ENCODE measurements at places on chromosomes 5 and 9.

DNA sequence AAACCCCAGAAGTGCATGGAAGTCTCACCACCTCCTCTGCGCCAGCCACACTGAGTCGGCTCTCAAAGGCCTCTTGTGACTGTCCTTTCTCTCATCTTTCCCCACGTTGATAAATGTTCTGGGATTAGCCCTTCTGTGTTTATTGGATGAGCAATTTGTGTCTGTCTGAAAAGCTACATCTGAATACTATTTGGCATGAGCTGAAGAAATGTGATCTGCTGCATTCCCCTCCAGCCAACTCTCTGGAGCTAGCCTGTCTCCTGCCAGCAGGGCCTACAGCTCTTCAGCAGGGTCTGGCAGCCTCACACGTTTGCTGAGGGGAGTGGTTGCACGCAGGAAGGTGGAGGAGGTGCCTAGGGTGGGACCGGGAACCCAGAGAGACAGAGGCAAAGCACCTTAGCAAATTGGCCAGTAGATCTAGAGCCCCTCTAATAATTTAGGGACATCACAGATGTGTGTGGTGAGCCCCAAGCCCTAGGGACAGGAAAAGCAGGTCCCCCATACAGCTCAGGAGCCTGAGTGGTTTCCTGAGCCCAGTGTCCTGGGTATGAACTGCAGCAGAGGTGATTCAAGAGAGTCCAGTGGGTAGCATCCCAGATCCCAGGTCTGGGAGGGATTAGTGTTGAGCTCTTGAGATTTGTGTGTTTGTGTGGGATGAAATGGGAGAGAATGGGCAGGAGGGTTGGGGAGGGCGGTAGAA lies 20.5 kb upstream of the B4GALT1 start:
- no peak for DNase-seq

GRCh38 chr9:6086006-6086655 lies 70.7 kb upstream of the RANBP6 start:
- DNase-seq, result no peak

DNA sequence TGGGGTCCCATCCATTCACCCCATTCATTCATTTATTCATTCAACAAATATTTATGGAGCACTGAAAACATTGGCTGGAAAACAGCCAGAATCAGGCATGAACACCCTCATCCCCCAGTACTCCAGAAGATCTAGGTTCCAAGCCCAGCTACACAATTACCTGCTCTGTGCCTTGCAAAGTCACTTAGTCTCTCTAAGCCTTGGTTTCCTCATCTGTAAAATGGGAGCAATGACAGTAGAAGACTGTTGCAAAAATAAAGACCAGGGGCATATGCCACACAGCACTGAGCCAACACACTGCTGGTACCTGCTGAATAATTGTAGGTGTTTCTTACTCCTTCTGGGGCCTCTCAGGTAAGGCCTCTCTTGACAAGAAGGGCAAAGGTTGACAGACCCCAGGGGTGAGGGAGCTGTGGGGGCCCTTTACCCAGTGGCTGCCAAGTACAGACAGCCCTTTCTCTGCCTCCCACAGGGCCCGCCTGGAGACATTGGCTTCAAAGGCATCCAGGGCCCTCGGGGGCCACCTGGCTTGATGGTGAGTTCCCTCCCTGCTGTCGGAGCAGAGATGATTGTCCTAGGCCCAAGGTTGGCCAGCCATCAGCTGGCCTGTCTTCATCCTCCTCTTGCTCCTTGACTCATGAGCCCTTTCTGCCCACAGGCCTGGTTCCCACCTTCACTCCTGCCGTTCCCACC lies 22.6 kb upstream of the ORM1 start:
- DNase-seq, result no peak

GRCh38 chr9:6109986-6110385 lies 94.6 kb upstream of the RANBP6 start:
- DNase-seq, result no peak

DNA sequence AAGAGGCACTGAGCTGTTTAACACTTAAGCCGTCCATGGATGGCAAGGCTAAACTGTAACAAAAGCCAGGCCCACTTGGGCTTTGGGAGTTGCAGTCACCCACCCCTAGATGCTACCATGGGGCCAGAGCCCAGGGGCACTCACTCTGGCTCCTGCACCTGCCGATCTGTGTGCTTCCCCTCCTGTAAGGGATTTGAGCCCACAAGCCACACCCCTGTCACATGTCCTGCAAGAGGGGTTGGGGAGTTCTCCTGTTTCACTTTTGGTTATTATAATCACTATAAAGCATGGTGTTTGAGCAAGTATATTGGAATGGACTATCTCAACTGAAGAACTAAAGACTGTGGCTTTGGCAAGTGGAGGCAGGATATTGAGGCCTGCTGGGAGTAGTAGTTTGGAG lies 14.0 kb upstream of the GPR151 start:
- peak; percentile 43 for DNase-seq

DNA sequence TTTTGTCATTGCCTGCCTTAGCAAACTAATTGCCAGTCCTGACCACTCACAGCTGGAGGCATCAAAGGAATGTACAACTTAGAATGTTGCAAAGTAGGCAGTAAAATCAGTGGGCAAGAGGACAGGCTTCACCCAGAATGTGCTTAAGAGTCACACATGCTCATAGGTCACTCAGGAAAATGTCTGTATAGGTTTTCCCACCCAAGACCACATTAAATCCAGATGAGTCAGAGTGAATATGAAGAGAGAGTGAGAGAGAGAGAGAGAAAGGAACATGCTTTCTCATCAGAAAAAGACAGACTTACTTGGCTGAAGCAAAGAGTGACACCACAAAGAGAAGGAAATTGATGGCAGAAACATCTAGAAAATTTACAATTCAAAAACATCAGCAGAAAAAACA lies 37.9 kb downstream of the PLEKHG4B start:
- DNase-seq, result no peak

- peak; percentile 44 for DNase-seq
Measured at GRCh38 chr9:121399883-121400607, 30.0 kb upstream of the STOM start.

DNA sequence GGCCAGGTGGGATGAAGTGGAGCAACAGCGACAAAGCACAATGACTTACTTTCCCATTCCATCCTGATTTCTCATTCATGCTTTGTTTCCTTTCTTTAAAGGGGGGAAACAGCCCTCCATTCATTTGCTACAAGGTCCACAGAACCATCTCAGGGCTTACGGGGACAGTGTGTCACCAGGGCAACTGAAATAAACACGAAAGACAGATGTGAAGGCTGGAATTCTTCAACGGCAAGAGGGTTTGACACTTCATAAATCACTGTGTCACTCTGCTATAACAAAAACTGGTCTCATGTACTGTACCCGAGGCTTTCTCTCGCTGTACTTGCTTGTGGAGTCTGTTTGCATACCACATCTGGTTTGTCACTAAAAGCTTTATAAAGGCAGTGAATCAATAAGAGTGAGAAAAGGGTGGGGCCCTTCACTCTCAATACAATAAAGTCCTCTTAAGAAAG lies 150.8 kb downstream of the EFNA5 start:
- DNase-seq, result no peak

DNA sequence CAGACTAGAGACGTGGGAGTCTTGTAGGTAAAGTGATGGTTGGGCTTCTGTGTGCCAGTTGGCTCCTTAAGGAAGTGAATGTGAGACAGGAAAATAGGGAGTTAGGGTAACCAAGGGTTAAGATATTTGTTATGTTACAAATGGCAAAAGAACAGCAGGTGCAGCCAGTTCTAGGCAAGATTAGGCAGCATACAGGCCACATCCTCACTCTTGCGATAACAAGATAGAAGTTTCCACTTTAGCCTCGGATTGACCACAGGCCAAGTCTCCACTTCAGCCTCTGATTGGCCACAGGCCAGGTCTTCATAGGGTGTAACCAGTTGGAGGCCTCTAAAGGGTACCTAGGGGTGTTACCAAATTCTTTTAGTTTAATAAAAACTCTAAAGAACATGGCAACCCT lies 54.6 kb upstream of the ABCA1 start:
- DNase-seq, result no peak

DNA sequence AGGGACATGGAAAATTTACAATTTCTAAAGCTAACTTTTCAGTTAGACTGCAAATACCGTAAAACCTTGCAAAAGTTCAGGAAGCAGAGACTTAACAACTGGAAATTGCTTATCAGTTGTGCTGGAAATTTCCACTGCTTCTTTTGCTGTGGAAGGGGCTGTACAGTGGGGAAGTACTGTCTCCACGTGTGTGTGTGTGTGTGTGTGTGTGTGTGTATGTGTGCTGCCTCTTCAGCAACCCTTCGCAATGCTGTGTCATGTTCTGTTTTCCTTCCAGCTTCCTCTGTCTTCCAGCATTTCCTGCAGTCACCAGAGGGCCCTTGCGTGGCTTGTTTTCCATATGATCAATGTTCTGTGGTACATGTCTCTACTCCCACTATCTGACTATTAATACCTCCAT lies 87.5 kb upstream of the RANBP3L start:
- no peak for DNase-seq

GRCh38 chr9:130336885-130337284 lies 71.3 kb downstream of the HMCN2 start:
- DNase-seq, result no peak

- DNase-seq, result no peak
Measured at GRCh38 chr9:121939643-121940042, 153.5 kb downstream of the TTLL11 start.

DNA sequence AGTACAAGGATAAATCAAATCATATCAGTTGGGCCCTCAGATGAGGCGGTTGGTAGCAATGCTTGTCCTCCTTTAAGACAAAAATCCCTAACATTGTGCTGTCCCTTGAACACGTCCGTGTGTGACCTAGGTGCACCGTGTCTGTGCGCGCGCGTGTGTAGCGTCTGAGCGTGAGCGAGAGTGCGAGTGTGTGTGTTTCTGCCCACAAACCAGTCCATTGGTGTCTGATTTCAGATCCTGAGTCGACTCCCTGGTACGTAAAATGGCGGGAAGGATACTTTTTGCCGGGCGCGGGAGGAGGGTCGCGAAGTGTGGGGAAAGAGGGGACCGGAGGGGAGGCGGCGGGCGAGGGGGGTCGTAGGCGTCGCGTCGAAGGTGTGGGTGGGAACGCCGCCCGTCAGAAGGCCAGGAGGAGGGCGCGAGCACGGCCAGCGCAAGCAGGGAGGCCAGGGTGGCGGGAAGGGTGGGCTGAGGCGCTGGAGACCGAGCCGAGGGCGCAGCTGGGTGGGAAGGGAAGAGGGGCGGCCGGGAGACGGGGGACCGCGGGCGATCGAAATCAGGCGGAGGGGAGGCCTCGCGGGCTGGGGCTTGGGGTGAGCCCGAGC lies 8.9 kb downstream of the OTP start:
- peak; percentile 60 for DNase-seq

DNA sequence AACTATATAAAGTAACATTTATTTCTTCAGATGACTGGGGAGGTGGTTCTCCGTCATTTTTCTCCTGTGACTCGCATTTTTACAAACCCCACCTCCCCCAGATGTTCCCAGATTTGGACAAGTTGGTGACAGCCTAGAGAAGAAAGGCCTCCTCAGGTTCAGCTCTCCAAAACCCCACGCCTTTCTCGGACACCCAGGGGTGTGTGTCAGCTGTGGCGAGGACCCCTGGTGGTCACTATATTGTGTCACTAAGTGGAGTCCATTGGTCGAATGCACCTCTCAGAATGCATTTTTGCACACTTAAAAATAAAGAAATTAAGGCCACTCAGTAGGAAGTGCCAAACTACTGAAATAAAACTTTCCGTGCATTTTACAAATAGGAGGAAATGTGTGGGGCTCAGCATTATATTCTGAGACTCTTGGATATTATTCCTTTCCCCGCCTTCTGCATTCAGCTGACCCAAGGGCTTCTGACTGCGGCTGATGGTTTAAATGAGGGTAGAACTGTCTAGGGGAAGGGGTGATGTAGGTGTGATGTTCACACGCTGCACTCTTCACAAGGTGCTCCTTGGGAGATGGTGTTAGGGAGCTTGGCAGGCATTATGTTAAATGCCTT lies 47.6 kb downstream of the ACO1 start:
- DNase-seq, result peak; percentile 40

DNA sequence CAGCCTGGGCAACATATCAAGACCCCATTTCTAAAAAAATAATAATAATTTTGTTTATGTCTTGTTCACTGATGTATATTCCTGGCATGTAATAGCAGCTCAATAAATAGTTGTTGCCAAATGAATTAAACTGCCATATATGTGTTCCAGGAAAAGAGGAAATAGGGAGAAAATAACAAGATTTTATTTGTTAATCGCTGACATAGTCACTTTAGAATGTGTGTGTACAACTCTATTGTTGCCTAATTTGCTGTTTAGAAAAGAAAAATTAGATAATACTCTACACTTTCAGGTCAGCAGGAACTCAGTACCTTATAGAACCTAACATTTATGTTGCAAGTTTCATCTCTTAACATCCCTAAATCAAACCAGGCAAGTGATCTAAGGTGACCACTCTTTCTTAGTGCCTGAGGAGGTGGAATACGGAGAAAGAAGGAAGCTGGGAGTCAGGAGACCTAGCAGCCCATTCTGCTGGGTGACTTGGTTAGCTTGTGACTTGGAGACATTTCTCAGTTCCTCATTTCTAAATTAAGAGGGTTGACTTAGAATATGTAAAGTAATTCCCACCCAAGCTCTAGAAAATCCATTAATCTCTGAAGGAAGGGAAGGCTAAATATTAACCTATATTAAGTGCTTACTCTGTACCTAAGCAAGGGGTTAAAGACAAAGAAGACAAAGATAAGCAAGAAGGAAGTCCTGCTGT lies 110.3 kb upstream of the IQGAP2 start:
- DNase-seq, result peak; percentile 51

DNA sequence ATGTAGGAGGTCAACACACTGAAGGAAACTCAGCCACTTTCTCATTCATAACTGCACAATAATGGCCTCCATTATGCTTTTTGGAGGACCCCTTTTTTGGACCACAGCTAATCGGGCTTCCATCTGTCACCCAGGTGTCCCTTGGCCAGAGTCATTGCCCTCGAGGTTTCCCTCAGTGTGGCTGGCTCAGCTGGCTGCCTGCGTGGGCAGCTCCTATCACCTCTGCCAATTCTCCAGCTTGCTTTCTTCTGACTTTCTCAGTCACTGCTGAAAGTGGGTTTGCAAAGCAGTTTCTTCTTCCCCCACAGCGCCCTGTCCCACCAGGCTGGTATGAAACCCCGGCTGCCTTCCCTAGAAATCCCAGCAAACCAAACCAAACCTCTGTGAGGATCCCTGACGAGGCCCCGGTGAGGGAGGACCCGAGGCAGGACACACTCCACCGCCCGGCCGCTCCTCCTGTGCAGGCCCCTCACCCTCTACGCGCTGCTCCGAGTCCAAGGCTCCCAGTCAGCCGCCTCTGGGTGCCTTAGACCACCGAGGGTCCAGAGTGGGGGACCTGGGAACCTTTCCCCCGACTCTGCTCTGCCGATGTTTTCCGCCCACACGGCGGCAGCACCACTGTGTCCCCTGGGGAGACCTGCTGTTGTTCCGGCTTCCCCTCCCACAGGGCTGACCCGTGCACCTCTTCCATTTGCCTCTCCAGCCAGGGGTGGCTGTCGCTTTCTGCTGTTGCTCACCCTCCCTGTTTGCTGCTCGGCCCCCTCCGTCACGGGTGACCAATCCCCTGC lies 109.5 kb downstream of the TENT4A start:
- no peak for DNase-seq

- DNase-seq, result no peak
Measured at GRCh38 chr9:92179286-92180001, 64.2 kb upstream of the SPTLC1 start.
